SK-MEL-5 (cell line): ENCODE measurements at places on chromosomes 3 and 15. TPM values are rescaled to one million over a fixed set of nuclear protein-coding genes. Genes with fewer than 3 reads are reported as not detected.

DNA sequence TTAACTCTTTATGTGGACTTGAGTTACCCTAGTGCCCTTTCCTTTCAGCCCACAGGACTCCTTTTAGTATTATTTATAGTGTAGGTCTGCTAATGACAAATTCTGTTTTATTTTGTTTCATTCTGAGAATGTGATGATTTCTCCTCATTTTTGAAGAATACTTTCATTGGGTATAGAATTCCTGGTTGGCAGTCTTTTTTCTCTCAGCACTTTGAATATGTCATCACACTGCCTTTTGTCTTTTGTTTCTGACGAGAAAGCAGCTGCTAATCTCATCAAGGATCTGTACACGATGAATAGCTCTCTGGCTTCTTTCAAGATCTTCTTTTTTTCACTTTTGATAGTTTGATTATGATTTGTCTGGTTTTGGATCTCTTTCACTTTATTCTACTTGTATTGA is 37.8 kb downstream of the TICRR start:
- DNase-seq: no peak

- no peak for DNase-seq
Measured at GRCh38 chr3:61134532-61134931, 116.7 kb downstream of the FHIT start.

- no peak for DNase-seq
Measured at GRCh38 chr3:127640042-127640355, 11.0 kb downstream of the PODXL2 start.

DNA sequence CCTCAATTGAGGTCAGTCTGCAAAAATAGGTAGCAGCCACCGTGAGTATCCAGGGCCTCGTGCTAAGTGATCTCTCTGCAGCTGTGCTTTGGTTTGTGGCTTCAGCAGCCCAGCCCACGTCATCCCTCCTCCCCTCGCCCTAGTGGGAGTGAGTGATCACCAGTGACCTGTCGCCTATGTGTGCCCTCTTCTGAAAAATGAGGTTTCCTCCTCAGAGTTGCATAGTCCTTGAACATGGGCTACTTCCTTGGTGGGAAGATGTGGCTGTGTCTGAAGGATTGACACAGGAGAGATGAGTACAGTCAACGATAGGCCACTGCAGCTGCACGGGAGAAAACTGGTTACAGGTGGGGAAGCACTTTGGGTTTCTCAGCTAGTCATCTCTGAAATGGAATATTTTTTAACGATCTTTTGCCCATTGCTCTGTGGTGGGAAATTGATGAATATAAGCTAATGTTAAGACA is 144.8 kb upstream of the BHLHE40 start:
- DNase-seq: no peak

- DNase-seq: peak; percentile 28
Measured at GRCh38 chr3:109241459-109242186, 74.7 kb downstream of the DPPA2 start.

- DNase-seq: no peak
Measured at GRCh38 chr3:141356046-141356445, 12.3 kb upstream of the ZBTB38 start.

DNA sequence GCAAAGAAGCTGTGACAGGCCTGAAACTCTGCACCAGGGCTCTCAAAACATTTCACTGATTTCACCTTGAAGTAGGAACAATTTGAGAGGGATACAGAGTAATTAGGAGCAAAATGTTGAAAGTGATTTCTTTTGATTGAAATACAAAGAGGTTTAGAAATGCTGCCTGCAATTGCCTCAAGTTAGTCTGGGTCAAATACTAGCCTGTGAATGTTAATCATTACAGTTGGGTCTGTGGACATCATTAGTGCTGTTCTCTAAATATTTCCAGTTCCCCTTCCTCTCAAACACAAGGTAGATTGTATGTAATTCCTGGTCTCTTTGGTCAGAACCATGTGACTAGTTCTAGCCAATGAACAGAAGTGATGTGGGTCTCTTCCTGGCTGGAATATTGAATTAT is 152.3 kb upstream of the TSC22D2 start:
- no peak for DNase-seq

GRCh38 chr3:60365360-60365759 is 885.9 kb downstream of the FHIT start:
- DNase-seq: no peak

GRCh38 chr3:187963677-187964385 is 190.1 kb upstream of the LPP start:
- DNase-seq: no peak

- no peak for DNase-seq
Measured at GRCh38 chr15:25236143-25236860, 202.5 kb downstream of the UBE3A start.

DNA sequence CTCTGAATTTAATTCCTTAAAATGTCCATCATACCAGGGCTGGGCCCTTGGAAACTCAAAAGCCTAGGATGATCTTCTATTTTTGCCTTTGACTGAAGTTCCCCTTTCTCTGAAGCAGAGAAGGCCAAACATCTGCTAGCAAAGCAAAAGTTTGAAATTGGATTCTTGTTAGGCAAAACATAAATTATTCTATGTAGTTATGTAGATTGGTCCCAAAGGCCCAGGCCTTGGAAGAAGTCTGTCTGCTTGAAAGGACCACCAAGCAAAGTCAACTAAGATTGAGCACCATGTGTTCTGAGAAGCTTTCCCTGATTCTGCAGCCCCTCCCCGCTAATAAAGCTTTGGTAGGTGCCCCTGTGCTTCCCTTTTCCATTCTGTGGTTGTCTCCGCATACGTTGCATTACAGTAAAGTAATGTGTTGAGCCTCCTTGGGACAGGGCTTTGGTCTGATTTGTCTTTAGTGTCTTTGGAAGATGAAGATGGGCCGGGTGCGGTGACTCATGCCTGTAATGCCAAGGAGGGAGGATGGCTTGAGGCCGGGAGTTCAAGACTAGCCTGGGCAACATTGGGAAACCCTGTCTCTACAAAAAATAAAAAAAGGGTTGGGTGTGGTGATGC is 56.4 kb downstream of the RPL39L start:
- no peak for DNase-seq

- DNase-seq: no peak
Measured at GRCh38 chr3:72113964-72114363, 329.0 kb upstream of the PROK2 start.

GRCh38 chr3:12837295-12837986 is 3.9 kb downstream of the RPL32 start:
- DNase-seq: no peak

DNA sequence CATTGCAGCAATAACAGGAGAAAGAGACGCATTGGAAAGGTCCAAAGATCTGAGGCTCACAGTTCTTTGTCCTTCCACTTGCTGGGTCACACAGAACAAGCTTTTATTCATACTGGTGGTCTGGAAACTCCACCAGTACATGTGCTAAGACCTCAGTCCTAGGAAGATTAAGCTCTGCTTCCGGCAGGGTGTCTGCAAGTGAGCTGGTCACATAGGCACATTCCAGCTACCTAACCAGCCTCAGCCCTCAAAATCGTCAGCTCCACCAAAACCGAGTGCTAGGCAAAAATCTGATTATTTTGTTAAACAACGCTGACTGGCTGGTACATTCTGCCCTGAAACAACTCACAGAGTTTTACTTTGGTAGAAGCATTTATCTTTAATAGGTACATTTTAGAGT is 2.2 kb downstream of the ZBED2 start:
- no peak for DNase-seq

- DNase-seq: no peak
Measured at GRCh38 chr3:72595376-72595775, 252.9 kb downstream of the SHQ1 start.

DNA sequence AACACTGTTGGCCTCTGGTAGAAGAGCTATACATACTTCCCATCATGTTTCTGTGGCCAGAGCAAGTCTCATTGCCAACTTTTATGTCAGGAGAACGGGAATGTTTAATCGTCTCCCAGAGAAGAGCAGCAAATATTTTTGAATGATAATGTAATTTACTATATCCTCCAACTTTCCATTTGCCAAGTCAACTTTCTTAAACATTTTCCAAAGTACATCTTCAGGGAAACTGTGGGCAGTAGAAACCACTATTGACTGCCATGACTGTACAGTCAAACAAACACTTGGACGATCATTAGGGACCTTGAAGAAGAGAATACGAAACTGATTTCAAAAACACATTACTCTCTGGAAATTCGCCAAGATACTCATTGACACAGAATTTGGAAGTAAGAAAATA is 201.5 kb downstream of the GABRB3 start:
- no peak for DNase-seq

DNA sequence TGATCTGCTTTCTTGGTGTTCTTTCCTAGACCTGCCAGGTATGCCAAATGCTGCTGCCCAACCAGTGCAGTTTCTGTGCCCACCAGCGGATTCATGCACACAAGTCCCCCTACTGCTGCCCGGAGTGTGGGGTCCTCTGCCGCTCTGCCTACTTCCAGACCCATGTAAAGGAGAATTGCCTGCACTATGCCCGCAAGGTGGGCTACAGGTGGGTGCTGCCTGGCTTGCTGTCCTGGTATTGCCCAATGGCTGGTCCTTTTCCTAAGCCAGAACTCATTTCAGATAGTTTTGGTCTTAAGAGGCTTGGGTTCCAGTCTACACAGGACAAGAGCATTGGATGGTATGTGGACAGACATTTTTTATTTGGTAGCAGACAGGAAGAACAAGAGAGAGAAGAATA is 26.5 kb upstream of the ALPK3 start:
- DNase-seq: no peak

DNA sequence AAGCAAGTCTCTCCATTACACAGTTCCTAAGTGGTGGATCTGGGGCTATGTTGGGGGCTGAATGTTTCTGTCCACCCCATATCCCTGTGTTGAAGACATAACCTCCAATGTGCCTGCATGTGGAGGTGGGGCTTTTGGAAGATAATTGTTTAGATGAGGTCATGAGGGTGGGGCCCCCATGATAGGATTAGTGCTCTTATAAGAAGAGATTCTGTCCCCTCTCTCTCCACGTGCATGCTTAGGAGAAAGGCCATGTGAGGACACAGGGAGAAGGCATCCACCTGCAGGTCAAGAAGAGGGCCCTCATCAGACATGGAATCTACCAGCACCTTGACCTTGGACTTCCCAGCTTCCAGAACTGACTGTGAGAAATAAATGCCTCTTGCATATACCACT is 231.0 kb upstream of the CHRNA7 start:
- DNase-seq: no peak

DNA sequence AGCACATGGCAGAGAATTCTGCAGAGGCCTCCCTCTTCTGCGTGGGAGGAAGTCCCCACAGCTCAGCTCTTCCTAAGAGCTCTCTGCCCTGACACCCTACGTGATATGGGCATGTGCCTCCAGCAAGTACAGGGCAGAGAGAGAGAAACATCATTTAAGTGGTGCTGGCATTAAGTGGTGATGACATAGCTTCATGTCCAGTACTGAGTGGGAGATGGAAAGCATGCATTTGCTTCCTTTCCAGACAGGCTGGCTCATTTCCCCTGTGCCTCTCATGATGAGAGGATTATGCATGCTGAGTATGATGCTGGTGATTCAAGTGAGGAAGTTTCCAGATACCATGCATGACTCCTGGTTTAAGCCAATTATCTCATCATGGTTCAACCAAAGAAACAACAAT is 26.9 kb downstream of the BFSP2 start:
- DNase-seq: no peak

- no peak for DNase-seq
Measured at GRCh38 chr3:4826237-4827100, 152.8 kb upstream of the BHLHE40 start.

DNA sequence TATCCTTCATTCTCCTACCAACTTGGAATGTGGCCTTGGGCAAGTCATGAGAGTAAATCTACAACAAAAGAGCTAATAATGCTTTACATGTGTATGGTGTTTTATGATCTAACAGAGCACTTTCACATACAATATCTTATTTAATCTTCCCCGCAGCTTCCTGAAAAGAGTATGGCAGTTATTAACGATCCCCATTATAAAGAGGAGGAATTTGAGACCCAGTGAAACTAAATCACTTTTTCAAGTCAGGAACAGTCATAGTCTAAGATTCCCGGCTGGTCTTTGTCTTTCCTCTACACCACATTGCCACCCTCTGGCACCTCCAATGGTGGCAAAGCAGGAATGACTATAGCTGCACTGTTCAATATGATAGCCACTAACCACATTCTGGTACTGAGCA is 69.7 kb upstream of the CMSS1 start:
- peak; percentile 87 for DNase-seq

GRCh38 chr15:66931768-66932633 is 133.4 kb upstream of the SMAD3 start:
- no peak for DNase-seq

GRCh38 chr15:57445872-57446271 is 69.6 kb downstream of the CGNL1 start:
- no peak for DNase-seq

- DNase-seq: peak; percentile 38
Measured at GRCh38 chr15:59315914-59316451, 56.7 kb downstream of the MYO1E start.

GRCh38 chr3:64814351-64814750 is 126.6 kb upstream of the ADAMTS9 start:
- peak; percentile 43 for DNase-seq

- DNase-seq: no peak
Measured at GRCh38 chr3:143567823-143568222, 280.4 kb downstream of the SLC9A9 start.

GOLGA8J gene
- 0.16 TPM in 1 of 2 replicates, not detected in the other for total RNA-seq

GABRR3 gene
- not detected in 2 replicates for total RNA-seq

NOP10 gene
- total RNA-seq: 388 and 392 TPM in 2 replicates

SOX2 gene
- total RNA-seq: 0.45 and 1.2 TPM in 2 replicates

CYP8B1 gene
- total RNA-seq: not detected in 2 replicates

CEMIP gene
- total RNA-seq: 6.3 and 7.0 TPM in 2 replicates

CHRFAM7A gene
- 0.40 and 1.9 TPM in 2 replicates for total RNA-seq

HDGFL3 gene
- 31.8 and 35.7 TPM in 2 replicates for total RNA-seq

CHRNA7 gene
- 10.0 and 10.3 TPM in 2 replicates for total RNA-seq

TGM5 gene
- total RNA-seq: 0.13 and 0.21 TPM in 2 replicates

NEK10 gene
- 0.32 TPM in 2 replicates for total RNA-seq

SLC28A2 gene
- not detected in 2 replicates for total RNA-seq

CHST13 gene
- 0.77 and 1.7 TPM in 2 replicates for total RNA-seq

MAP1A gene
- 0.87 and 0.90 TPM in 2 replicates for total RNA-seq
